Glutamatergic neuron (in vitro differentiated cells): ENCODE measurements at places on chromosomes 7 and 10.

DNA sequence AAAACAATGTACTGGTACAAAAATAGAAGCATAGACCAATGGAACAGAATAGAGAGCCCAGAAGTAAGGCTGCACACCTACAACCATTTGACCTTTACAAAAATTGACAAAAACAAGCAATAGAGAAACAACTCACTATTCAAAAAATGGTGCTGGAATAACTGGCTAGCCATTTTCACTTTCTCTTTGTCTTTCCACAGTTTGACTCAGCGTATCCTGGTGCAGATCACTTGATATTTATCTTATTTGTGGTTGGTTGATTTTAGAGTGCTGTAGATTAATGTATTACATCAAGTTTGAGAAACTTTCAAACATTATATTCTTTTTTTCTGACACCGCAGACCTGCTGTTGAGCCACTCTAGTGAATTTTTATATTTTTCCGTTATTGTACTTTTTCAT, 381.4 kb downstream of the DGKB start:
- DNase-seq, result no peak

GRCh38 chr10:12950583-12951128, 50.9 kb downstream of the CCDC3 start:
- DNase-seq, result no peak

GRCh38 chr10:24674892-24675632, 48.6 kb downstream of the ARHGAP21 start:
- no peak for DNase-seq

GRCh38 chr7:39383136-39383535, 183.1 kb upstream of the YAE1 start:
- DNase-seq, result no peak

- DNase-seq, result no peak
Measured at GRCh38 chr10:63699785-63700613, 178.8 kb downstream of the REEP3 start.

- DNase-seq, result no peak
Measured at GRCh38 chr10:50504389-50504788, 119.4 kb downstream of the SGMS1 start.

DNA sequence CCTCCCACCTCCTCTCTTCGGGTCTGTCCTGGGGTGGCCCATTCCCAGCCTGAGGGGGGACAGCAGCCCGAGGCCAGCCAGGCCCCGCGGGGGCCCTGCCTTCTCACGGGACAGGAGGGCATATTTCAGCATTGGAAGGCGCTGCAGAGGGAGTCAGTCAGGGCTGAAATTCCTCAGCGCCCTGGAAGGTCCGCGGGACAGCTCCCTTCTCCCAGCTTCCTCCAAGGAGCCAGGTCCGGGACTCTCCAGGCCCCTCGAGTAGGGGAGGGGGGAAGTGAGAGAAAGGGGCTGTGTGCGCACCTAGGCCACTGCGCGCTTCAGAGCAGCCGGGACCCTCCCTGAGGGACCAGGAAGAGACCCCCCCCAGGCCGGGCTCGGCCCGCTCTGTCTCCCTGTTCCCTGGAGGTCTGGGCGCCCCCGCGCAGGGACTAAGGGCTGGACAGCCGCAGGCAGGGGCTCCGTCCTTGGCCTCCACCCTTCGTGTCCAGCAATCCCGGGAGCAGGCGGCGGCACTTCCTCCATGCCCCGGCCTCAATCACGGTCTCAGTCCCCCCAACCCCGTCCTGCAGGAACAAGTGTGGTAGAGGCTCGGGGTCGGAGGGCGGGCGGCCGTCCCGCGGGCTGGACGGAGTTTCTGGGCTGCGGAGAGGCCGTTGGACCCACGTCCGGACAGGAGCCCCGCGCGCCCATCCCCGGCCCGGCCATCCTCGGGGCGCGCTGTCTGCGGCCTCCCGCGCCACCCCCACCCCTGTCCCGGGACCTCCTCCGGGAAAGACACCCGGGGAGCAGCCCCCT, 6.0 kb upstream of the ELFN1 start:
- DNase-seq, result no peak

- DNase-seq, result no peak
Measured at GRCh38 chr7:139043823-139044812, 8.3 kb upstream of the ZC3HAV1L start.

DNA sequence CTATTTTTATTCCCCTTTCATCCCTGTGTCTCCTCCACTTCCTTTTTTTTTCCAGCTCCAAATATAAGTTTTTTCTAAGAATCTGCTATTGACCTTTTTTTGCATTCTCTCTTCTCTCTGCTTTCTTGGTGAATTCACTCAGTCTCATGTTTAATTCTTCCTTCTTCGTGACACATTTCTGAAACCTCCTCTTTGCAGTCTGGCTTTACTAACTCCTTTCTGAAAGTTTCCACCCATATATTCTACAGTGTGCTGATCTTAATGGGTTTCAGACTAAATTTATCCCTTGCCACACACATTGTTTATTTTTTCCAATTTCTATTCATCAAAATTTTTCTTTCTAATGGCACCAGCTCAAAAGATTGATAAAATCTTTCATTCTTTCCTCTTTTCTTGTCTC, 47.8 kb upstream of the CALD1 start:
- DNase-seq, result no peak

DNA sequence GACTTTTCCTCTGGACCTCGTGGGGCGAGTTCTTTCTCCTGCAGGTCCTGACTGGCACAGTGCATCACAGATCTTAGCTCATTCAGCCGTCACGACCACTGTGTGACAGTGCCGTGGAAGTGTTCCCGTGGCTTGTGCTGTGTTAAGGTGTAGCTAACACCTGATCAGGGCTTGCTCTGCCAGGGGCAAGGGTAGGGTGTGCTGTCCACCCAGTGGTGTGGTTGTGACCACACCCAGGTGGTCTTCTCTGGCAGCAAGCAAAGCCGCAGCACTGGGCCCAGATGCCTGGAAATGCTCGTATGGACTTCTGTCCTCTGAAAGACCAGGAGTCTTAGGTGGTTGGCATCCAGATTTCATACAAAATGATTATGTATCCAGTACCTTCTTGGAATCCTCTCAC, 86.2 kb downstream of the GLRX3 start:
- DNase-seq, result no peak

DNA sequence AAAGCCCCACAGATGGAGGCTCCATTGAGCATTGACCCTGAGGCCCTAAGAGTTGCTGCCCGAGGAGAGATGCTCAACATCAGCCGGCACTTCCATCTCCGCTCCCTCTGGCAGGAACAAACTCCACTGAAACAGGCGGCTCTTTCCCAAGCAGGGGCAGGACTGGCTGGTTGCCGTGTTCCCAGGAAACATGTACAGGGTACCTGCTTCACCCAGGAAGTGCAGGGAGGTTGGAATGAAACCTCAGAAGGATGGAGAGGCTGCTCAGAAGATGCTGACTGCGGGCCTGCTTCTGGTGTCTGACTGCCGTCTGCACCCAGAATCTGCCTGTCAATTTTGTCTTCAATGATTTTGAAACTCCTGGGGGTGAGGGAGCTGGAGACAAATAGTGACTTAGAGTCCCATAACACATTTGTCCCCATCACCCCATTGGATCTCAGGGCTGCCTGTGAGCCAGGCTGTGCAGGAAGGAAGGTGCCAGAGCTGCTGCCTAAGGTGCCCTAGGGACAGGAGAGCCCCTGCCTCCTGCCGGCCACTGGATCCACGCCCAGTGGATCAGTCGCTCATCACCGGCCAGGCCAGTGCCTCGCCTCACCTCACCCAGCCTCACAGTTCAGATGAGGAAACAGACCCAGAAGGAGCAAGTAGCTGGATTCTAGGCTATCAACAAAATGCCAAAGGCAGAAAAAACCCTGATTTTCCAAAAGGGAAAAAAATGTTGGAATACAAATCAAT, 237.3 kb downstream of the PTPRN2 start:
- DNase-seq, result no peak
